Activated B cell treated with CpG ODN at 0.5 μM for 24 hours (primary cell): ENCODE measurements at places on chromosomes 4 and X. TPM values are rescaled to one million over a fixed set of nuclear protein-coding genes. Genes with fewer than 3 reads are reported as not detected.

Gene SYNPO2
- 0.18 and 0.24 TPM in 2 replicates for total RNA-seq

GRCh38 chr4:159689526-159689925, 586.6 kb downstream of the RAPGEF2 start:
- H3K27me3 ChIP-seq = no peaks in the 10 kb centered on the region
- H3K4me1 ChIP-seq = no peaks in the 10 kb centered on the region
- H3K27ac ChIP-seq = no peak overlapping the region
- DNase-seq = no peak

GRCh38 chr4:7132730-7133582, 59.4 kb upstream of the SORCS2 start:
- H3K27me3 ChIP-seq = no peaks in the 10 kb centered on the region
- no peak overlapping the region for H3K4me3 ChIP-seq
- DNase-seq = no peak
- no peak overlapping the region for H3K27ac ChIP-seq

DNA sequence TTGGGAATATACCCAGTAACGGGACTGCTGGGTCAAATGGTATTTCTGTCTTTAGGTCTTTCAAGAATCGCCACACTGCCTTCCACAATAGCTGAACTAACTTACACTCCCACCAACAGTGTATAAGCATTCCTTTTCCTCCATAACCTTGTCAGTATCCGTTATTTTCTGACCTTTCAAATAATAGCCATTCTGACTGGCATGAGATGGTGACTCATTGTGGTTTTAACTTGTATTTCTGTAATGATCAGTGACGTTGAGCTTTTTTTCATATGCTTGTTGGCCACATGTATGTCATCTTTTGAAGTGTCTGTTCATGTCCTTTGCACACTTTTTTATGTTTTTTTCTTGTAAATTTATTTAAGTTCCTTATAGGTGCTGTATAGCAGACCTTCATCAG, 81.2 kb downstream of the ADAM29 start:
- DNase-seq = no peak
- H3K36me3 ChIP-seq = no peaks in the 10 kb centered on the region
- no peaks in the 10 kb centered on the region for H3K4me1 ChIP-seq

Gene EMCN
- not detected in 2 replicates for total RNA-seq

DNA sequence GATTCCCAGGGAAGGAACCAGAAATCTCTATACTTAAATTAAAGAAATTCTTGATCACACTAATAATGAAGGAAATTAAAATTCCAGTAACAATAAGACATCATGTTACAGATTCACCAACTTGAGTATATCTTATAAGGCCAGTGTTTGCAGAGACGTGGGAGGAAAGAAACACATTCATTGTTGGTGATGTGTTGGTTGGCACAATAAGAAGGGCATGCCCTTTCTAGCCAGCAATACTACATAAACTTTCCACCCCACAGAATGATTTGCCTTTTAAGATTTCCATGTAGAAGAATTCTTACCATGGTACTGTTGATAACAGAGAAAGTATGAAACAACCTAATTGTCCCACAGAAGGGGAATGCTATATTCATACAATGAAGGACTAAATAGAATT, 581.5 kb downstream of the STIM2 start:
- no peak for DNase-seq
- no peaks in the 10 kb centered on the region for H3K36me3 ChIP-seq
- H3K4me1 ChIP-seq = no peaks in the 10 kb centered on the region
- no peak overlapping the region for H3K4me3 ChIP-seq

Gene FATE1
- total RNA-seq = not detected in 2 replicates

DNA sequence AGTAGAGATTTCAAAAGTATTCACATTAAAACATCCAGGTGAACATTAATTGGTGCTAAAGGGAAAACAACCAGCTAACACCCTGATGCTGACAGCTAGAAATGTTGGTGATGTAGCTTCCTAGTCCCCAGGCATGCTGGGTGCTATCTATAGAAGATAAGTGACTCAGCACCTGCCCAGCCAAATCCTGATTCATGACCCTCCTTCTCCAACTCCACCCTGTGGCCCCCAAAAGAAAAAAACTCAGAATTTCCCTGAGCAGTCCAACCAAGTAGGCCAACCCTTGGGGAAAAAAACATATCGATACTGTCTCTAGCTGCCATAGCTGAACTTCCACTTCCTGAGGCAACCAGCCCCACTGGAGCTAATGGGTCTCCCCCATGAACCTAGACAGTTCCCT, 197.6 kb upstream of the KLF3 start:
- no peaks in the 10 kb centered on the region for H3K27me3 ChIP-seq
- peaks cover 7% of the 10 kb centered on the region for H3K4me1 ChIP-seq
- no peak overlapping the region for H3K4me3 ChIP-seq

- no peak for DNase-seq
- H3K27me3 ChIP-seq = no peaks in the 10 kb centered on the region
- H3K27ac ChIP-seq = no peak overlapping the region
- no peaks in the 10 kb centered on the region for H3K36me3 ChIP-seq
- H3K4me3 ChIP-seq = no peak overlapping the region
Measured at GRCh38 chrX:12564221-12564620, 227.0 kb upstream of the PRPS2 start.

- peaks cover 6% of the 10 kb centered on the region for H3K4me1 ChIP-seq
- no peak for DNase-seq
- H3K27me3 ChIP-seq = no peaks in the 10 kb centered on the region
- H3K36me3 ChIP-seq = no peaks in the 10 kb centered on the region
Measured at GRCh38 chrX:41043196-41043595, 42.0 kb upstream of the USP9X start.

GRCh38 chrX:9566150-9566621, 101.3 kb downstream of the TBL1X start:
- DNase-seq = no peak
- no peak overlapping the region for H3K4me3 ChIP-seq
- peaks cover 2% of the 10 kb centered on the region for H3K36me3 ChIP-seq
- peaks cover 10% of the 10 kb centered on the region for H3K4me1 ChIP-seq
- no peak overlapping the region for H3K27ac ChIP-seq

DNA sequence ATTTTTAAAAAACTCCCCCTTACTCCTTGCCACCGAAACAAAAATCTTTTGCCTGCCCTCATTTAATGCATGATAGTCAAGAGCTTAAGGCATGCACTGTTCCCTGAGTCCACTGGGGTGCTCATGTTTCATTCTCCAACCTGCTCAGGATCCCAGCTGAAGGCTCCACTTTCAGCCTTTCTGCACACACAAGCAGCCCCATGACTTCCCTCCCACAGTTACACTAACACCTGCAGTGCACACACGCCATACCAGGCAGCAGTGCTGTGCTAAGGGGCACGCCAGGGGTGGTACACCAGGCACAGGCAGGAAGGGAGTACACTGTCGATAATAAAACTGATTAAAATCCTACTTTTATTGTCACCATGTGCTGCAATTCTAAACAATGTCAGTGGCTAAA, 385.2 kb downstream of the BMPR1B start:
- no peaks in the 10 kb centered on the region for H3K4me1 ChIP-seq
- DNase-seq = no peak
- no peak overlapping the region for H3K4me3 ChIP-seq
- no peak overlapping the region for H3K27ac ChIP-seq
- no peaks in the 10 kb centered on the region for H3K36me3 ChIP-seq

Gene ADH1A
- total RNA-seq = not detected in 2 replicates

DNA sequence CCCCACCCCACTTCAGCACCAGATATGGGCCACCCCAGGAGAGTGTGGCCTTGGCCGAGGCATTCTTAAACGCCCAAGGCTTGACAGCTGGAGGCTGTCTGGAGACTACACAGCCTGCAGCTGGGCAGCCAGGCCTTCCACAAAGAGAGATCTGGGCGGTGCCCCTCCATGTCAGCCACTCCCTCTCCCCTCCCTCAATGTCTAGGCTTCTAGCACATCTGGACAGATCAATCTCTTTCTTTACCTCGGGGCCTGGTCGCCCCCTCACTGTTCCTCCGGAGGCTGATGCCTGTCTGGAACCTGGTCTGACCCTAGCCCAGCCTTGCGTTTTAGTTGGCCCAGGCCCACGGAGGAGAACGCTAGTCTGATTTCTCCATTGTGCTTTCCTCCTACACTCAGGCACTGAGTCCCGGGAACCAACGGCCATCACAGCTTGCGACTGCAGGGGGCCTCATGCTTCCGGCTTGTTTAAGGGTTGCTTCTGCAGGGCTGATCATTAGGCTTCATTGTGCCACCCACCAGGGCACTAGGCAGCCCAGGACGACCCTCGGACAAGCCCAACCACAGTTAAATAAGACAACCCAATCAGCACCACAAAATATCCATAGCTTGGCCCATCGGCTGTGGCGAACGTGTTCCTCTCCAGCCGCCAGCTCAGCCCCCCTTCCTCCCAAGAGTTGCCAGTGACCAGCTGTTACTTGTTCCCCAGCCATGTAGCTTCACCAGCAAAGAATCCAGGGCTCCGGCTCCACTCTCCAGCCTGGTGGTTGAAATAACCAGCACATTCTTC, 200.6 kb downstream of the BCOR start:
- H3K27ac ChIP-seq = no peak overlapping the region
- no peak for DNase-seq
- H3K27me3 ChIP-seq = peaks cover 8% of the 10 kb centered on the region
- H3K4me3 ChIP-seq = no peak overlapping the region
- H3K36me3 ChIP-seq = no peaks in the 10 kb centered on the region
- H3K4me1 ChIP-seq = peaks cover 5% of the 10 kb centered on the region

DNA sequence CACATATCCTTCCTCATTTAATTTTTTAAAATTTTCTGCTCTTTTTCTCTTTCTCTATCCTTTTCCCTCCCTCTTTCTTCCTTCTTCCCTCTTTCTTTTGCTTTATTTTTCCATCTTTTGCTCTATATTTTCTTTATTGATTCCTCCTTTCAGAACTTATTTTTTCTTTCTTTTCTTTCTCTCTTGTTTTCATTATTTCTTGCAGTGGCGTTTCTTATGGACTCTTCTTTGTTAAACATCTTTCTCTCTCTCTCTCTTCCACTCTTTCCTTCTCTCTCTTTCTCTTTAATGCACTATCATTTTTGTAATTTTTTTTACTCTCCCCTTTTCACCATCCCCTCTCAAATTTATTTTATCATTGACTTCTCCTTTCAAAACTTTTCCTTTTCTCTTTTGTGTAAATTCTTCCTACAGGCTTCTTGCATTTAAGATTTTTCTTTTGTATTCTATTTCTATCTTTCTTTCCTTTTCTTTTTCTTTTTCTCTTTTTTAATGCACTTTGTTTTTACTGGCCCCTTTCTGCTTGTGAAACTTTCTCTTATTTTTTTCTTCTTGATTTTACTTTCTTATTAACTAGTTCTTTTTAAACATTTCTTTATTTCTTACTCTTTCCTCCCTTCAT, 97.0 kb downstream of the RBMX2 start:
- H3K27ac ChIP-seq = no peak overlapping the region
- H3K4me1 ChIP-seq = no peaks in the 10 kb centered on the region
- DNase-seq = no peak

Gene FAM9C
- total RNA-seq = not detected in 2 replicates

Gene FABP2
- total RNA-seq = not detected in 2 replicates

DNA sequence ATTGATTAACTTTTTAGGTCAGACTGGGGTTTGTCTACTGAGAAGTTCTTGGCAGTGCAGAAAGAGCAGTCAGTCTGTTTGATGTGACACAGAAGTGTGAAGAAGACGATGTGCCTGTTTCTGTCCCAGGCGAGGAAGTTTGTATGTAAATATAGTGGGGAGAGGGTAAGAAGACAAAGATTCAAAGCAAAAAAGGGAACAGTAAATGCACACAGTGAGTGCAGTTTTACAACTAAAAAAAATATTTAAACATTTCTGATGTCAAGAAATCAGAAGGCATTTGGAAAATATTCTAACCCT, 264.9 kb downstream of the RAPGEF2 start:
- no peak overlapping the region for H3K4me3 ChIP-seq
- no peak overlapping the region for H3K27ac ChIP-seq
- H3K36me3 ChIP-seq = no peaks in the 10 kb centered on the region
- H3K4me1 ChIP-seq = peaks cover 13% of the 10 kb centered on the region

DNA sequence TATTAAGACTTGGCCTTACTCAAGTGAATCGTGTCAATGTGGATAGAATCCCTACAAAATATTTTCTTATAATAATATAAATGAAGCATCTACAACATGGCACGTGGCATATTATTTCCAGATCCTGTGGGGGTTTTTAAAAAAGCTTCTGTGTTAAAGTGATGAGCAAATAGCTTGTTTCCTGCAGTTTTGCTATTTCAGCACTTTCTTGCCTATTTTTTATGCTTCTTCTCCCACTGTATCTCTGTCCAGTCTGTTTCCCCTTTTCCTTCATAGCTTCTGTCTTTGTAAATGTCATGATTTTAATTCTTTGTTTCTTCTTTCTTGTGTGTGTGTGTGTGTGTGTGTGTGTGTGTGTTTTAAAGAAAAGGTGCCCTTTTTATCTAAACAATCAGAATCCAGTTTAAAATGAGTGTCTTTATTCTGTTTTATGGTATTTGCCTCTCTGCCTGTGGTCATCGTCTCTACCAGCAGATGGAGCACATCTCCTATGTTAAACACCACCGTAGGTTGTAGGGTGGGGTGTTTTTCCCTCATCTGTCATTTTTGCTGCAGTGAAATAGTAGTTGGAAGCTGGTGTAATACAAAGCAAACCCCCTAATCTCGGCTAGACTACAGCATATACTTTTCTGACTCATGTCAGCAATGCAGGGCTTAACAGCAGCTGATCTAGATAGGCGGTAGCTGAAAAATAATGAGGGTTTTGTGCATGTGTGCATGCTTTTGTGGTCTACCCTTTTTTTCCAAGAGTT, 33.1 kb downstream of the FTHL17 start:
- H3K36me3 ChIP-seq = no peaks in the 10 kb centered on the region
- H3K4me3 ChIP-seq = no peak overlapping the region
- no peak for DNase-seq
- H3K4me1 ChIP-seq = peaks cover 2% of the 10 kb centered on the region
